ENCODE measurements at places on chromosomes 6 and 20.

DNA sequence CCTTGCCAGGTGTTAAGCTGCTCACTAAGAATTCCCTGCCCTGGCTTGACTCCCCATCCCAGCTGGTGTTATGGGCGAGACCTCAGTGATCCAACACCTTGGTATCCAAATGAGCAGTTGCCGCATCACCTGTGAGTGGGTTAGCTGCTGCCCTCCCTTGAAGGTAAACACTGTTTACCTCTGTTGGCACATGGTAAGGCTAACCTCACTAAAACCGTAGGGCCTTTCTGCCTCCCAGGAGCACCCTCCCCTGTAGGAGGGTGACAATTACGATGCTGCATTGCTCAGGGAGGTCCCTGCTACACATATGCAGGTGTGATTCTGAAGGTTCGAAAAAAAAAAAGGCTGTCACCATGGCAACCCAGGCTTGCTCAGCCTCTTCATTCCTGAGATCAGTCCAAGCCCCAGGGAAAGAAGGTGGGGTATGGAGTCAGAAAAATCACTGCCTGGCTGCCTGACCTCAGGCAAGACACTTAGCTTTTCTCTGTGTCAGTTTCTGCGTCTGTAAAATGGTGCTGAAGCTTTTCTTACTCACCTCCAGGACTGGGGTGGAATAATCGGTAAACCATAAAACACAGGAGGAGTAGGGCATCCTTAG lies 19.5 kb downstream of the PNPLA1 start:
- DNase-seq, result no peak

- DNase-seq, result no peak
Observed at GRCh38 chr20:37273988-37274387, 12.4 kb upstream of the GHRH start.

DNA sequence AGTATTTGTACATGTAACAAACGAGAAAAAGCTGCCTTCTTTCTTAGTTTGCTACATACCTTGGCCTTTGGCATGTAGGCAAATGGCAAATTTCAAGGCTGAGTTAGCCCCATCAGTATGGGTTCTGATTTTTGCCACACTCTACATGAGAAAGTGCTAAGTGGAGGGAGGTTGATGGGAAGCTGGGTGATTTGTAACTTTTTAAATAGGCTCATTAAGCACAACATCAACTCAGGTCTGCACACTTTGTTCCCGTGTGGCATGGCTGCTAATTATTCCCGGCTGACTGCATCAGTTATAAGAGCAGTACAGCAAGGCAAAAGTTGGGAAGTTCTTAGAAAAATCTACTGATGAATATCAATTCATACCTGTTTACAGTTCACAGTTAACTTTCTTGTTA lies 172.8 kb upstream of the MAP3K7 start:
- no peak for DNase-seq

- DNase-seq, result no peak
Observed at GRCh38 chr6:25579902-25580495, 72.0 kb upstream of the SCGN start.

DNA sequence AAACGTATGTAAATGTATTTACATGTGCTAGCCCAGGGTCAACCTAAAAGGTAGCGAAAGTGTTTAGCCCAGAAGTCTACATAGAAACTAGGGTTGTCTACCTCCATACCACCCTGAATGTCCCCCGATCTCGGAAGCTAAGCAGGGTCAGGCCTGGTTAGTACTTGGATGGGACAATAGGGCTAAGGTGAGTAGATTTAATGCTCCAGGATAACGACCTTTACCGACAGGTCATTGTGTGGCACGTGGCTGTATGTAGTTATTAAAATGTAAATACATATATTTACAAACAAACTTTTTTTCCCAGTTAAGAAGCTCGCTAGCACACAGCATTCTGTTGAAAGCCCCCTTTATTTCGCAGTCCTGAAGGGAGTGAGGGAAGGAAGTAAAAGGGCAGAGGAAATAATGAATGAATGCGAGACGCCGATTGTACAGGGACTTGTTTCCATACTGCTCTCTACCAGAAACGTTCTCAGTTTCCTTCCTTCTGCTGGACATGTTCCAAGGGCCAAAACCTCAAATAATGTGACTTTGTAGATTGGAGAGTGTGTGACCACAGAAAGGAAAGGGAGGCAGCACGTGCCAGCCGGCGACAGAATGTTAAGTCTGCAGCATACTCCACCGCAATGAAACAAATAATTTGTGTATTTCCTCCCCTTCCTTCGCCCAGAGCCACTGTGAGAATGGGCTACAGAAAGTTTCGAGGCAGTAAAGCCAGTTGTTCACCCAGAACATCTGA lies 612 bp downstream of the ADAT2 start:
- no peak for DNase-seq

- no peak for DNase-seq
Observed at GRCh38 chr20:47598911-47599744, 97.4 kb downstream of the NCOA3 start.

Measured in NCI-H1048 (cell line).